ENCODE measurements at places on chromosomes 1 and 21.

- DNase-seq = no peak
These were observed 235.4 kb downstream of the HMCN1 start for GRCh38 chr1:185969524-185969991.

DNA sequence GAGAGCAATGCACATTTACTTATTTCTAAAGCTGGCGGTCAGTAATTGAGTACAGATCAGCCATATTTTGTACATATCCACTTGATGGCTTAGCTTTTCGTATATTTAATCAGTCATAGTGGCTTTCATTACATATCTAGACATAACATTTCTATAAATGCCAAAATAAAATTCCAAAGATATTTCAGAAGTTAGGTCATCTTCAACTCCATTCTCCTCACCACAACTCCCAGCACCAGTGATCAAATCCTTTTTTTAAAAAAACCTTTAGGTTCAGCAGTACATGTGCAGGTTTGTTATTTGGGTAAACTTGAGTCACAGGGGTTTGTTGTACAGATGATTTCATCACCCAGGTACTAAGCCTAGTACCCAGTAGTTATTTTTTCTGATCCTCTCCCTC lies 53.9 kb upstream of the GNG4 start:
- DNase-seq = no peak

GRCh38 chr1:91557039-91557690 lies 56.5 kb downstream of the CDC7 start:
- DNase-seq = no peak

DNA sequence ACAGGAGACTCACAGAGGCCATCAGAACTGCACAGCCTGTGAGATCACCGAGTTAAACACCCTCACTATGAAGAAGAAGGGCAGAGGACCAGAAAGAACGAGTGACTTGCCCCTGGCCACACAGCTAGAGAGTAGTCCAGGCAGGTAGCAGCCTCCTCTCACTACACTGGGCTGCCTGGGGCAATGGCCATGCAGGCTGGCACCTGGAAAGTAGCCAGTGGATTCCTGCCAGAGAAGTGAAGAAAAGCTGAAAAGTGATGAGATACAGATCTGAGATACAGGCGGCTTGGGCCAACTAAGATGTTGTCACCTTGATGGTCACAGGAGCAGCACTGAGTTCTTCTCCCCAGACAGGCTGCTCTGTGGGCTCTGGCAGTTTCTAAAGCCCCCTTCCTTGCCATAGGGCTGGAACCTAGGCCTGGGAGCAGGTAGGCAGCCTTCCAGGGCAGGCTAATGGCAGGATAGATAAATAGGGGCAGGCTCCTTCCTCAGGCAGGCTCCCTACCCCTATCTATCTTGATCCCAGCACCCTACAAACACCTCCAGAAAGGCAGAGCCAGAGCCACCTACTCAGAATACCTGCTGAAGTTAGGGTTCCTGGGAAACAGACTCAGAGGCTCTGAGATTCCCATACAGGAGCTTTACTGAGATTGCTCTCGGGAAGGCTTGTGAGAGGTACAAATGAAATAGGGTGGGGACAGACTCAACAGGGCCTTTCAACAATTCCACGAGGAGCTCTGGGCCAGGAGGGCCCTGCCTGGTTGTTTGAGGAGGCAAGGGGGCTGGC lies 106.3 kb downstream of the BEND5 start:
- no peak for DNase-seq

GRCh38 chr1:177471244-177471643 lies 300.5 kb downstream of the BRINP2 start:
- DNase-seq = no peak

- no peak for DNase-seq
These were observed 9.1 kb upstream of the SYTL1 start for GRCh38 chr1:27332536-27333281.

GRCh38 chr1:192530254-192530653 lies 45.3 kb upstream of the RGS1 start:
- DNase-seq = no peak

GRCh38 chr1:70993798-70994197 lies 53.8 kb downstream of the PTGER3 start:
- no peak for DNase-seq

DNA sequence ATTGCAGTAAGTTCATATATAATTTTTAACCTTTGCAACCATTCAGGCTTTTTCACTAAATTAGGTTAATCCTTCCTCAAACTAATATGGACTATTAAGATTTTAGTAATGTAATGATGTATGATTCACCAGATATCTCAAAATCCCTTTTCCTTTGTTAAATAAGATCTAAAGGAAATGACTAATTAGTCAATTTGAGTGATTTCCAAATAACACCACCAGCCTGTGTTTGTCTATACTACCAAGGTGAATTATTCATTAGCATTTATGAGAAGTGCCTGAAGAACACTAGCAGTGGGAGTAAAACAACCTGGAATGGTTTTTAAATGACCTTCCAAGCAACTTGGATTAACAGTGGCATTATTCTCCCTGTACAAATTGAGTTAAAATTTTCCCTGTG lies 670.6 kb upstream of the PKN2 start:
- DNase-seq = no peak

DNA sequence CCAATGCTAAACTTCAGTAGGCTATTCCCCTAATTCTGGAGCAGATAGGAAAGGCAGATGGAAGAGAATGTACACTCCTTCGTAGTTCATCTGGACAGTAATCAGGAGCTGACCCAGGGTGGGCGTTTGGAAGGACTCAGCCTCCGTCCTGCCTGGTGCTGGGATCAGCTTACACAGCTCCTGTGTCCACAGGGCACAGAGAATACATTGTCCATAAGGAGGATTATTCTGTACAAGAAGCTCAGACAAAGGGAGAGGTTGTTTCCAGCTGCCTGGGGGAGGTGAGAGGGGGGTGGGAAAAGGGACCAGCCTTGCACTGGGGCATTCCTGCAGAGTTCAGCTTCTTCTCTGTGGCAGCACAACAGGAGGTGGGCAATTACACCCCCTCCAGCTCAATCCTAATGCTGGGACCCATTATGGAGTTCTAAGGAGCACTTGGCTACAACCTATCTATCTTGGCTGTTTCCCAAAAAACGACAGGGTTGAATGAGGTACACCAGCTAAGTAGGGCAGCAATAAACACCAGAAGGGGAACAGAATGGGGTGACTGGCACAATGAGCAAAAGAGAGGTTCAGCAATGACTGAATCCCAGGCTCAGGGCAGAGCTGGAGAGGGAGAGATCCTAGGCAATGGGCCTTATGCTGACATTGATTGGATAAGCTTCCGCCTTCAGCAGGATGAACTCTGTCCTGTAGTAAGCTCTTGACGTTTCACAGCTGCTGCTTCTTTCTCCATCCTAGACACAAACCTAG lies 7.4 kb downstream of the MED8 start:
- no peak for DNase-seq

- DNase-seq = no peak
These were observed 29.0 kb downstream of the TNR start for GRCh38 chr1:175714350-175714749.

- DNase-seq = no peak
These were observed 60.4 kb upstream of the HAO2 start for GRCh38 chr1:119308130-119308700.

- no peak for DNase-seq
These were observed 121.9 kb downstream of the MAB21L3 start for GRCh38 chr1:116232989-116233514.

DNA sequence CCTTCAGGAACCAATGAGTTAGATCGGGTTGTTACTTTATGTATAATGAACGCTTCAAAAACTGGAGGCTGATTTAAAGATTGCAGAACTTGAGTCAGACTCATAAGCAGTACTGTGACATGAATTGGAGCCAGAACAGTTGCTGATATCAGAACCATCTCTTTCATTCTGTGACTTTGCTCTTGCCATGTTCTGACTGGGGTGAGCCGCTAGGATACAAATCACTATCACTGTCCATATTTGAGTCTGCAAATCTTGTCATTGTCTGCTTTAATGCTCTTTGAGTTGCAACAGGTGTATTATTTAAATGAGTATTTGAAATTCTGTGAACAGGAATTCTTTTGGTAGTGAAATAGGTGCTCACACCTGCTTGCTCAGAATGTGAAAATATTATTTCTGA lies 52.5 kb downstream of the LRIG2 start:
- DNase-seq = no peak

GRCh38 chr1:29586215-29586614 lies 349.9 kb downstream of the PTPRU start:
- DNase-seq = no peak

GRCh38 chr1:96515430-96515829 lies 206.2 kb upstream of the PTBP2 start:
- DNase-seq = no peak

DNA sequence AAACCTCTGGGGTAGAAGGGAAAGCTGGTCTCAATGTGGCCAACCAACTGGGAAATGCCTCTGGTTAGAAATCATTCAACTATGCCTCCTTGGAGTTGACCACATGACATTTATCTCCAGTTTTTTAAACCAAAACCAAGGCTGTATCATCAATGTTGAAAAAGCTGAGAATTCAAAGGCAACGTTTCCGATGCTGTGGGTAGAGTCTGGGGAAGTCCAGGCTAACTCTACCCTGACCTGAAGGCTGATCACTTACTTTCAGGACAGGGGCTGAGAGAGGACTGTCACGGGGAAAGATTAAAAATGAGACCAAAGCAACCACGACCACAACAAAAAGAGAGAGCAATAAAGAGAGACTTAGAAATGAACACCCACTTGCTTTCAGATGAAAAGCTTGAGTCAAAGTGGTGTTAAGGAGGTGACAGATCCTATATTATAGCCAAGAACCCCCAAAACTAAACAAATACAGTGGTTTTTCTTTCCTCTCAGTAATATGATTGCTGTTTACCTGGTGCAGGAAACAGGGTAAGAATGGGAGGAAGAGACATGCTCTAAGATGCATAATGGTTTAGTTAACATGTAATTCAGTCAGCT lies 90.8 kb upstream of the TNFSF4 start:
- no peak for DNase-seq

GRCh38 chr1:174408146-174408545 lies 39.6 kb upstream of the GPR52 start:
- no peak for DNase-seq

DNA sequence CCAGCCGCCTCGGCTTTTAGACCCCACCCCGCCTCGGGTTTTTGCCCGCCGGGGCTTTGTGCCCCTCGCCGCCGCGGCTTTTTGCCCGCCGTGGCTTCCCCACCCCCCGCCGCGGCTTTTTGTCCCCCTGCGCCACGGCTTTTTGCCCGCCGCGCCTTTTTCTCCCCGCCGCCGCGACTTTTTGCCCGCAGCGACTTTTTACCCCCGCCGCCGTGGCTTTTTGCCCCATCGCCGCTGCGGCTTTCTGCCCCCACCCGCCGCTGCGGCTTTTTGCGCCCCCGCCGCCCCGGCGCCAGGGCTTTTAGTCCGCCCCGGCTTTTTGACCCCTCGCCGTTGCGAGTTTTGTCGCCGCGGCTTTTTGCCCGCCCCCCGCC lies 474.4 kb downstream of the FAM72C start:
- no peak for DNase-seq

GRCh38 chr1:243246916-243247315 lies 8.2 kb downstream of the CEP170 start:
- DNase-seq = no peak

- no peak for DNase-seq
These were observed 187.7 kb downstream of the KAZN start for GRCh38 chr1:14786109-14786675.

GRCh38 chr1:226401355-226402303 lies 6.3 kb downstream of the PARP1 start:
- DNase-seq = no peak

DNA sequence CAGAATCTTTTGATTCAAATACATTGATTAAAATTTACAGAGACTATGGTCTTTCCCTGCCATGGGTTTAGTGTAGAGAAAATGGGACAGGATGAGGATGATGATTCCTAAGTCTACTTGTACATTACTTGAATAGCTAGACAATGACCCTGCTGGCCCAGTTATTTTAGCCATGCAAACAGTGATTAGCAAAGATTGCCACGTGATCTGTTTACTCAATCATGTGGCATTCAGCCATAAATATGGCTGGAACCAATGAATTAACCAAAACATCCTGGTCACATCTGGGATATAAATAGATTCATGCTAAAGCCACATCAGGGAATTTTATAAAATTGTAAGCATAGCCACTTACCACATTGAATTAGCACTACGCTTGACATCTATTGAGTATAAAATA lies 167.3 kb downstream of the PBX1 start:
- DNase-seq = no peak

DNA sequence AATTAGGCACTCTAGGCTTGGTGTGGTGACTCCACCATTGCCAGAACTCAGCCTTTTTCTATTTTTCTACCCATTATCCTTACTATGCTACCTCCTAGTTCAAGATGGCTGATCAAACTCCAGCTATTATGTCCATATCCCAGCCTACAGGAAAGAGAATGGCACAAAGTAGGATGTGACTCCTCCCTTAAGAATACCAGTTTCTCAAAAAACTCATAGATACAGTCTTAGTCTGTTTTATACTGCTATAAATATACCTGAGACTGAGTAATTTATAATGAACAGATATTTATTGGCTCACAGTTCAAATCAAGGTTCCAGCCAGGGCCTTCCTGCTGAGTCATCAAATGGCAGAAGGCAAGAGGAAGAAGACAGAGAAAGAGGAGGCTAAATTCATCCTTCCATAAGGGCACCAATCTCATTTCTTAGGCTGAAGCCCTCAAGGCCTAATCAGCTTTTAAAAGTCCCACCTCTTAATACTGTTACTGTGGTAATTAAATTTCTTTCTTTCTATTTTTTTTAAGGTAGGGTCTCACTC lies 542.8 kb upstream of the BEND5 start:
- DNase-seq = no peak

DNA sequence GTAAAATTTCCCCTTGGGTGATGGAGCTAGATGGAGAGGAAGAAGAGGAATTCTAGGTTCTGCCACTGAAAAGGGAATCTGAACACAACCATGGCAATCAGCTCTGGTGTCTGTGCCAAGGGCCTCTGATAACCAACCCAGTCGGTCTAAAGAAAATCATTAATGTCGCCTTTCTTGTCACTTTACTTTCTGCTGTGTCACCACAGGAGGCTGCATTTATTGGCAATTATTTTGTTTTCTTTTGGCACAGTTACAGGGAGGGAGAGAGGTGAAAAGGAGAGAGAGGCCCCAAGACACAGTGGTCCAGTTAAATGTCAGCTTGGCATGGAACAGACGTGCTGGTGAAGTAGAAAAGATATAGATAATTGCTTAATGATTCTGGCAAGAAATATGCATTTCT lies 287.0 kb downstream of the ASTN1 start:
- no peak for DNase-seq

GRCh38 chr1:117030271-117030877 lies 28.8 kb downstream of the CD101 start:
- DNase-seq = no peak

- DNase-seq = no peak
These were observed 101.4 kb downstream of the UBE2U start for GRCh38 chr1:64304823-64305222.

Data from NCI-H187 treated with DMSO at 0.1 percent for 48 hours (cell line).